D721Med (cell line): ENCODE measurements at places on chromosomes 2 and 18.

GRCh38 chr2:9021563-9022211, 18.2 kb upstream of the MBOAT2 start:
- no peak for DNase-seq

- DNase-seq = no peak
These were observed 114.1 kb downstream of the MMADHC start for GRCh38 chr2:149473521-149473920.

GRCh38 chr2:6657855-6658254, 207.9 kb downstream of the CMPK2 start:
- DNase-seq = no peak

DNA sequence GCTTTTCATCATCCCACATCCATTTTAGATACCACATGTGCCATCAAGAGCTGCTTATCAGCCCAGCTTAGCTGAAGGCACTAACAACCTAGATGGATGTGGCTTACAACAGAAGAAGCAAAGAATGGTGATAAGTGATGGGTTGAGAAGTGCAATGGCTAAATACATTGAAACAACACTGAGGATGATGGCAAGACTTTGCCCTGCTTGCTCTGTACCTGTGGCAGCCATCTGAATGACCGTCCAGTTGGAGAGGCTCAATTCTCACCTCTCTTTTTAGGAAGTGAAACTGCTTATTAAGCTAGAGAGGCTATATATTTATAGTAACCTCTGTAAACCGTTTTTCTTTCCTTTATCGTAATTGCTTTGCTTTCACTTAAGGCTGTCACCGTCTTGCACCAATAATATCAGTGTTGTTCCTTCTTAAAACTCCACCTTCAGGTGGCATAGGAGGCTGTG, 5.7 kb downstream of the GPATCH11 start:
- no peak for DNase-seq

DNA sequence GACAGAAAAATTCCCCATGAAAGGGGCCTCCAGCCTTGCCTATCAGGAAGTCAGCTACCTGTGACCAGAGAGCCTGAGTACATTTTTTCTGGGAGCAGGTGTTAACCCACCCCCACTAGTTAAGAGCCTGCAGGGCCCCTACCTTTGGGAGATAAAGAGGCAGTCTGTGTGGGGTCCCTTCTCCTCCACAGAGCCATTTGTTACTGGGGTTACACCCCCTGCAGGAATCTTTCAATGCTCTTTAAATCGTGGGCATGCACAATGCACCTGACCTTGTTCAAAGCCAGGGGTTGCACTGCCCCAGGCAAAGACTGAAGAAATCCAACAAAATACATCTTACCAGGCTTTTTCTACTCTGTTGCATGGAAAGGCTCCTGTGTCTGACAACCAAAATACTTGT, 15.7 kb upstream of the LYPD6 start:
- no peak for DNase-seq

GRCh38 chr18:42281124-42281523, 326.1 kb downstream of the PIK3C3 start:
- DNase-seq = no peak

- DNase-seq = no peak
These were observed 815.3 kb downstream of the RNF144A start for GRCh38 chr2:7732497-7732896.

DNA sequence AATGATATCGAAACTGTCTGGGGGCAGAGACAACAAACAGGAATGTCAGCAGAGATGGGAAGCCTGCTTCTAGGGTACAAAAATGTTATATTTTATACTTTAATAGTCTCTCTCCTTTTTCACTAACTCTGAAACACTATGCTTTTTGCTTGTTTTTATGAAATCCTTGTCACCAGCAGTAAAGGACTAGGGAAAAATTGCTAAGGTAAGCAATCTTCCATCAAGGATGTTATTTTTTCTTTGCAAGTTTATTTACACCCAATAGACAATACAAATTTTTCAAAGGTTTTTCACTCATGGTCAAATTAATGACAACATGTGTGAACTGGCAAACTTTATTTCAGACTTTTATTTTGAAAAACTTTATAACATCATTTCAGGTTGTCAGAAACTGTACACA, 1465.9 kb upstream of the NXPH2 start:
- no peak for DNase-seq

GRCh38 chr2:202460119-202460518, 84.0 kb downstream of the BMPR2 start:
- no peak for DNase-seq

GRCh38 chr2:150528861-150529801, 41.7 kb upstream of the RND3 start:
- no peak for DNase-seq

GRCh38 chr2:132560562-132560961, 109.4 kb downstream of the LYPD1 start:
- no peak for DNase-seq

GRCh38 chr2:198961547-198961946, 496.2 kb downstream of the SATB2 start:
- DNase-seq = no peak
